ENCODE measurements at places on chromosomes 12 and 14.

DNA sequence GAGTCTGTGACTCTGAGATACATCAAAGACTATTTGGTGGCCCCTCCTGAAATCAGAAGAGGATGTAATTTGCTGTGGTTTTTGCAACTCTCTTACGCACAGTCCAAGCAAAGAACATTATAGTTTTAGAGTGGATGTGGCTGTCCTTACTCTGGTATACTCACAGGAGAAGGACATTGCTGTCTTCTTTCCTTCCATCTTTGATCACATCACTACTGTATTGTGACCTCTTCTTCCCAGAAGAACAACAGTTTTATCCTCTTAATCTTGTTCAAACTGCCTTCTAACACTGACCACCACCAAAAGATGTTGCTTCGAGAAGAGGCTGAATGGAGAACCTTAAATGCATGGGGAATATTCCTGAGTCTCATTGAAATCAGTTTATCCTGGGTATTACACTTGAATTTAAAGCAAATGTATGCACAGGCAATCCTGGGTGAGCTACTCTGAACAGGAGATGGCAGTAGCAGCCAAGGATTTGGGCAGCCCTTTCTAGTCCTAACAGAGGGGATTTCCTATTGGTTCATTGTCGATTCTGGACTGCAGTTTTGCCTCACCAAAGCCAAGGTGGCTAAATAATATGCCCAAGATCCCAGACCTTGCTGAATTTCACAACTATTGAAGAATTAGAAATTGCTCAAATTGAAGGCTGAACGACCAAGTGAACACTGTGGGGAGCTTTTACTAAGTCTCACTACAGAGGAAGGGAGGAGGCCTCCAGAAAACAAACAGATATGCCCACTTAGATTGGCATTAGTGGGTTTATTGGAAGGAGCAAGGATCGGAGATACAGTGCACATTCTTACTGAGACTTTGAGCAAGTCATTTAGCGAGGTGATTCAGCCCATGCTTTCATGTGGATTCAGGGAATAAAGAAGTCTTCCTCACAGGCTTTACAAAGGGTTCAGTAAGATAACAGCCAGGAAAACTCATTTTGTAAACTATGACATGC, 282.8 kb downstream of the PAWR start:
- no peak for DNase-seq

DNA sequence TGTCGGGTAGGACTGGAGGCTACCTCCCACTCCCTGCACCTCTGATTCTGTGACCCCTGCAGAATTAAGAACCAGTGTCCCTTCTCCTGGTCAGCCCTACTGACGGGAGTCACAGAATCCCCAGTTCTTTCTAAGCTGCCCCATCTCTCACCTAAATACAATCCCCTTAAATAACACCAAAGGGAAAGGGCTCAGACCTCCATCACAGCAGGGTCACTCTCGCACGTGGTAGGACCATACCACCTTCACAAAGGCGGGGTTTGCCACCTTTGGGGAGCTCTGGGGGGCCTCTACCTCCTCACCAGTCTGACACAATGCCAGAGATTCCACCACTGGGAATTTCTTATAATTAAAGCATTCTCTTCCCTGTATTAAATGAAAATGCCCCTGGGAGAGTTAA, 35.6 kb downstream of the DAD1 start:
- no peak for DNase-seq

GRCh38 chr12:127240249-127240929, 1026.6 kb upstream of the TMEM132C start:
- DNase-seq, result no peak

- no peak for DNase-seq
These were observed 14.4 kb downstream of the PRKCH start for GRCh38 chr14:61335671-61336275.

DNA sequence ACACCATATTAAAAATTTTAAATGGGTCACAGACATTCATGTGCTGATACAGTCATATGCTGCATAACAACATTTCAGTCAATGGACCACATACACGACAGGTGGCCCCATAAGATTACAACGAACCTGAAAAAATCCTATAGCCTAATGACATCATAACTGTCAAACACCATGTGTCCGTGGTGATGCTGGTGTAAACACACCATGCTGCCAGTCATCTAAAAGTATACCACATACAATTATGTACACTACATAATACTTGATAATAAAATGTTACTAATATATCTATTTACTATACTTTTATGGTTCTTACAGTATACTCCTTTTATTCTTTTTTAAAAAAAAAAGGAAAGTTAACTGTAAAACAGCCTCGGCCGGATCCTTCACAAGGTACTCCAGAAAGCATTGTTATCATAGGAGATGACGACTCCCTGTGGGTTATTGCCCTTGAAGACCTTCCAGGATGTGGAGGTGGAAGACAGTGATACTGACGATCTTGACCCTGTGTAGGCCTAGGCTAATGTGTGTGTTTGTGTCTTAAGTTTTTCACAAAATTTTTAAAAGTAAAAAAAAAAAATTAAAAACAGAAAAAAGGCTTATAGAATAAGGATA, 5.0 kb upstream of the TDG start:
- DNase-seq, result no peak

DNA sequence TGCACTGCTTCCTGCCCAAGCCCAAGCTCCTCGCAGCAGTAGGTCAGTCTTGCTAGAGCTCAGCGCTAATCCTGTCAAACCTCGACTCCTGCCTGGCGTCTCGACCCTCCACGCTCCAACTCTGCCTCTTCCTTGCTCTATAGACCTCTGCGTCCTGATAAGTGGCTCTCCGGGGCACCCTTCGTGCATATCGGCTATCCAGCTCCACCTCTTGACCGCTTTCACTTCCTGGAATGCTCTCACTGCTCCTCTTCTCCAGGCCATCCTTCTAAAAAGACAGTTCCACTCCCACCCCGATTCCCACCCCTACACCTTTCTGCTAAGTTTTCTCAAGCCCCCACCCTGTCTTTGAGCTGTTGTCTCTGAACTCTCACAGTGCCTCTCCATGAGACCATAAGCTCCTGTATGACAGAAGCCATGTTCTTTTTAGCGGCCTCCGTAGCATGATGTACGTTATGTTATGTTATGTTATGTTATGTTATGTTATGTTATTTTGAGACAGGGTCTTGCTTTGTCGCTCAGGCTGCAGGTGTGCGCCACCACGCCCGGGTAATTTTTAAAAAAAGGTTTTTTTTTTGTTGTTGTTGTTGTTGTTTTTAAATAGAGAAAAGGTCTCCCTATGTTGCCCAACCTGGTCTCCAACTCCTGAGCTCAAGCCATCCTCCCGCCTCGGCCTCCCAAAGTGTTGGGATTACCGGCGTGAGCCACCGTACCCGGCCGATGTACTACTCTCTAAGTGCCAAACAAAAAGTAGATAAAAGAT, 601 bp downstream of the COX14 start:
- DNase-seq, result no peak

- DNase-seq, result no peak
These were observed 23.0 kb downstream of the DIO3 start for GRCh38 chr14:101584055-101584859.

GRCh38 chr14:61438860-61439765, 117.7 kb downstream of the PRKCH start:
- no peak for DNase-seq

GRCh38 chr14:39265033-39265432, 31.3 kb downstream of the MIA2 start:
- DNase-seq, result no peak

DNA sequence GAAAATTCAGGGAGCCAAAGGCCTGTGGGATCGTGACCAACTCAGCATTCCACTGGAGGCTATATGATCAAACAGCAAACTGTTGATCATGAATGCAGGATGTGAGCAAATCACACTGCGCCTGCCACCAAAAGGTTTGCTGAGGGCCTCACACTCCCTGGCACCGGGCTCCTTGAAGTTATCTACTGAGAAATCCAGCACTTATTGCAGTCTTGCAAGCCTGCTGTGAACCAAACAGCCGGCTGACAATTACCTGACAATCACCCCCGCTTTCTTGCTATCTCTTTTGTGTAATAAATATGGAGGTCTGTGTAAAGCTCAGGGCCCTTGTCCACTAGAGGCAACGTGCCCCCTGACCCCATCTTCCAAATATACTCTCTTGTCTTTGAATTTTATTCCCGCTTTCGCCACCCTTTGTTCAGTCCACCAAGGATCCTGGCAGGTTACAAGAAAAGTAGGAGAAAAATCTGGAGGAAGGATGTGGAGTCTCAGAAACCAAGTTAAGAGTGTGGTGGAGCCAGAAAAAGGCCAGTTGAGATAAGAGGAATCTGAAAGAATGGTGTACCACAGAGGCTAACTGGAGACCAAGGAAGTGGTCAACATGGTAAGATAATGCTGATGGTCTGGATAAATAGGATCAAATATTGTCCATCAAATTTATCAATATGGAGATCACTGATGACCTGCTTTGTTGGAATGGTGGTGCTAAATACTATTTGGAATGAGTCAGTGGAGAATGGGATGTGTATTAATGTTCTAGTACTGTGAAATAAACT, 229.2 kb downstream of the ALX1 start:
- DNase-seq, result no peak

- DNase-seq, result no peak
These were observed 185.8 kb upstream of the NUDT4 start for GRCh38 chr12:93191956-93192355.

GRCh38 chr12:122867691-122868461, 28.0 kb downstream of the VPS37B start:
- DNase-seq, result no peak

DNA sequence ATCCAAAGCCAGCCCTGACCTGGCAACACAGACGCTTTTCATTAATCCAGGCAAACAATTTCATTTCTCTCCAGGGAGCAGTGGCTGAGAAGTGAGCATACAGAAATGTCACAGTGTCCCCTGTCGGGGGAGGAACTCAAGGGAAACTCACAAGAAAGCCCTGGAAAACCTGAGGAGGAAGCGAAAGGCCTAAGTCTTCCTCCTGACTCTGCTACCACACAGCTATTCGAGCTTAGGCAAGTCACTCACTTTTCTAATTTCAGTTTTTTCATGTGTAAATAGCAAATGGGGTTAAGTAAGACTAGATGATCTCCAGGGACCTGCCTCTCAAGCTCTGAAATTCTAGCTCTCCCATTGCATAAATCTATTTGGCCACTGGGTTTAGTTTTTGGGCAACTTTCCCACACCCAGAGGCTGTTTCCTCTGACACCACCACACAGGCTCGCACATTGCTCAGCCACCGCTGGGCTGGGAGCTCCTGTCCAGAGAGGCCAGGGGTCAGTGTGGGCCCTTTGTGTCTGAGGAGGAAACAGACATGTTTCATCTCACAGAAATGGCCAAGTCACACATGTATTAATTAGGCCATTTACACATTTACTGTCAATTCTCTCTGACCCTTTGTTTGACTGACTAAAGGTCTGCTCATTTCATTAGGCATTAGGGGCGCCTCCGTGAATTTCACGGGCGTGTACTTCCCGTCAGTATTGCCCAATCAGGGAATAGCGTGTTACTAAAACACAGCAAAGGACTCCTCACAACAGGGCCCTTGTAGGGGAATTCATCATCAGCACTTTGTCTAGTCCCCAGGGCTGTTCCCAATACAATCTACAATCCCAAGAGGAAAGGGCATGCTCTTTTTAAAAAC, 9.8 kb upstream of the PNMA1 start:
- no peak for DNase-seq

GRCh38 chr14:99132821-99133635, 139.0 kb downstream of the BCL11B start:
- DNase-seq, result no peak

GRCh38 chr14:77547512-77548180, 49.0 kb upstream of the ISM2 start:
- no peak for DNase-seq

- DNase-seq, result no peak
These were observed 20.4 kb downstream of the ACVR1B start for GRCh38 chr12:51971679-51972421.

GRCh38 chr14:50846226-50846880, 15.4 kb upstream of the NIN start:
- no peak for DNase-seq

GRCh38 chr12:1634590-1635191, 5.7 kb downstream of the WNT5B start:
- DNase-seq, result peak; percentile 55

GRCh38 chr14:55799508-55800095, 219.6 kb downstream of the KTN1 start:
- DNase-seq, result no peak

DNA sequence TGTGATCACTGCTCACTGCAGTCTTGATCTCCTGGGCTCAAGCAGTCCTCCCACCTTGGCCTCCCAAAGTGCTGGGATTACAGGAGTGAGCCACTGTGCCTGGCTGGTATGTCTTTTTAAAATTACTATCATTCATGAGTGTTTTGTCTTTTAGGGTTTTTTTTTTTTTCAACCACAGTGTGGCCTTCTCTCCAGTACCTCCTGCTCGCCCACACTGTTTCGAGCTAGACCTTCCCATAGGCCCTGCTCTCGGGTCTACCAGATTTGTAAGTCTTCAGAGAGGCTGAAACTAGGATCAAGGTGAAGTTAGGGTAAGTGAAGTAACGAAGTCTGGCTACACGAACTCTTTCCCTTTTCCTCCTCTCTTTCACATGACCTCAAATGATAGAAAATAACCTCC, 1.5 kb downstream of the BIN2 start:
- DNase-seq, result no peak

GRCh38 chr12:122866379-122866778, 29.5 kb downstream of the VPS37B start:
- DNase-seq, result no peak

- DNase-seq, result no peak
These were observed 83.2 kb upstream of the FERMT2 start for GRCh38 chr14:53034036-53034435.

- DNase-seq, result peak; percentile 67
These were observed 20.1 kb downstream of the STX2 start for GRCh38 chr12:130818635-130819576.

DNA sequence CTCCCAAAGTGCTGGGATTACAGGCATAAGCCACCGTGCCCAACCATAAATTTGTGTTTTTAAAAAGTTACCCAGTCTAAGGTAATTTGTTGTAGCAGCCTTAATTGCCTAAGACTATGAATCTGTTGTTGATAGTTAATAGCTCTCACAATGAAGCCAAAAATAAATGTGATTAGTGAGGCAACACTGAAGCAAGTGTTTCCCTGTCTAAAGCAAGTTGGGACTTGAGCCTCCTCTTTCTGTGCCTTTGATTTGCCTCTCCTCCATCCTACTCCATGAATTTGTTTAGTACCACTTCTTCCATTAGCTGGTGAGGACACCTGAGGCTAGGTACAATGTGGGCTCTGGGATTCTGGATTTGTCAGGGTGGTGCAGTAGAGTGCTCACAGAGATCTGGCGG, 36.8 kb downstream of the DAAM1 start:
- DNase-seq, result no peak

- DNase-seq, result no peak
These were observed 18.1 kb downstream of the GMFB start for GRCh38 chr14:54470701-54471100.

DNA sequence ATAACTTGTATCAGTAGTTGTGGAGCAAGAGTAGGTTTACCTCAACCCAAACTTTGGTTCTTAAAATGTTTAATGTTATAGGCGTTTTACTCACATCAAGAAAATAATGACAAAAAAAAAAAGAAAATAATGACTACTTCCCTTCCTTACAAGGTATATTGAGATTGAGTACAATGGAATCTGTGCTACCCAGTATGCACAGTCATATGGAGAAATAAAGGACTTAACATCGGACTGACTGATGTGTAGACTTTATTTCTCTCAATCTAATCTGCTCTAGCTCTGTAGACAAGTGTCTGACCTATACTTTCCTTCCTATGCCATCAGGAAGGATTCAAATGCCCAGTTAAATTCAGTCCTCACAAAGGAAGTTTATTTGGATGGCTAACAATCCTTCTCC, 14.4 kb downstream of the MUCL1 start:
- DNase-seq, result no peak

- DNase-seq, result no peak
These were observed 2.3 kb downstream of the FOXJ2 start for GRCh38 chr12:8034802-8035201.

- no peak for DNase-seq
These were observed 30.7 kb downstream of the KIF21A start for GRCh38 chr12:39412210-39412609.

Data from stimulated activated CD4-positive, alpha-beta T cell treated with anti-CD3 and anti-CD28 coated beads, Interleukin-12 subunit alpha, Interleukin-12 subunit beta, amount 100 ng/mL, for 24 hours (primary cell).